ENCODE measurements at places on chromosomes 3 and 15.

GRCh38 chr3:174098746-174099145 is 701.2 kb downstream of the NLGN1 start:
- no peak for DNase-seq

DNA sequence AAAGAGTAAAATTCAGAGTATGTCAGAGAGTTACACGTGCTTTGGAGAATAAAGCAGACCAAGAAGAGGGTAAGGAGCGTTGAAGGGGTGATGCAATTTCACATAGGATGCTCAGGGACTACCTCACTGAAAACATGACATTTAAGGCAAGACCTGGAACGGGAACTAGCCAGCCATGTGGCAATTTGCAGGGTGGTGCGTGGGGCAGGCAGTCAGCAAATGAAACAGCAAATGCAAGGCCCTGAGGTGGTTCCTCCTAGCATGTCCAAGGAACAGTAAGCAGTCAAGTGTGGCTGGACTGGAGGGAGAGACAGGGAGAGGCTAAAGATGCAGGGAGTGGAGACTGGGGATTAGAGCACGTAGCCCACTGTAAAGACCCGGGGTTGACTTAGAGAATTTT is 146.1 kb upstream of the LPP start:
- DNase-seq = no peak

- peak; percentile 1 for DNase-seq
Measured at GRCh38 chr3:122944671-122945161, 82.8 kb downstream of the SEMA5B start.

- no peak for DNase-seq
Measured at GRCh38 chr3:9837701-9838582, 5.9 kb downstream of the RPUSD3 start.

- no peak for DNase-seq
Measured at GRCh38 chr3:132622148-132622547, 25.1 kb downstream of the ACKR4 start.

- no peak for DNase-seq
Measured at GRCh38 chr3:37712421-37712820, 149.3 kb upstream of the CTDSPL start.

DNA sequence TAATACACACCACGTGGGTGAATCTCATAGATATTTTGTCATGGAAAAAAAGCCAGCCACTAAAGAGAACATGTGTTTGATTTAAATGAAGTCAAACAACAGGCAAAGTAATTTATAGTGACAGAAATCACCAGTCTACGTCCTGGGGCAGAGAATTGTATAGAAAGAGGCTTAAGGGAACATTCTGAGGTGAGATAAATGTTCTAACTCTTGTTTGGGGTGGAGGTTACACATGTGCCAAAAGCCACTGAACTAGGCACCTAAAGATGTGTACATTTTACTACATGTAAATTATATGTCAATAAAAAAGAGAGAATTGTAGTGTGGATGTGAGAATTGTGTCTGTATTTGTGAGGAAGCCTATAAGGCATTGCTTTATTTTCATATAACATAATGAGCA is 184.9 kb downstream of the NEK10 start:
- DNase-seq = no peak

GRCh38 chr3:38453075-38453912 is at the start of gene ACVR2B:
ACVR2B (plus strand) TSS chr3:38453890; CDS start chr3:38454323, 433 bp downstream.
- DNase-seq = peak; percentile 85

- DNase-seq = no peak
Measured at GRCh38 chr3:120209425-120209824, 75.6 kb downstream of the GPR156 start.

DNA sequence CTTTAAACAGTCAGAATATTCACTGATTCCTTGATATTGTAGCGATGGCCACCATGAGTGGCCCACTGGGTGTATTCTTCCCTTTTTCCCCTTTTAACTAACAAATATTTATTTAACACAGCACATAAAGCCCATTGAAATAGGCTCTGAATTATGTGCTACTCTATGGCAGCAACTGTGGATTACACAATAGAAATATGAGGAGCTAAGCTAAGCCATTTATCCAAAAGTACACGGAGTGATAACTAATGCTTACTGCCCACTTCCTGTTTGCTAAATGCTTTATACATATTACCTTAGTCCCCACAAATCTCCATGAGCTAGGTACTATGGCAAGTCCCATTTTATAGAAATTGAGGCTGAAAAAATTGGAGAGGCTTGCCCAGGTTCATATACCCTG is 17.9 kb downstream of the ILDR1 start:
- no peak for DNase-seq

GRCh38 chr3:53478921-53479664 is 15.3 kb upstream of the CACNA1D start:
- no peak for DNase-seq

DNA sequence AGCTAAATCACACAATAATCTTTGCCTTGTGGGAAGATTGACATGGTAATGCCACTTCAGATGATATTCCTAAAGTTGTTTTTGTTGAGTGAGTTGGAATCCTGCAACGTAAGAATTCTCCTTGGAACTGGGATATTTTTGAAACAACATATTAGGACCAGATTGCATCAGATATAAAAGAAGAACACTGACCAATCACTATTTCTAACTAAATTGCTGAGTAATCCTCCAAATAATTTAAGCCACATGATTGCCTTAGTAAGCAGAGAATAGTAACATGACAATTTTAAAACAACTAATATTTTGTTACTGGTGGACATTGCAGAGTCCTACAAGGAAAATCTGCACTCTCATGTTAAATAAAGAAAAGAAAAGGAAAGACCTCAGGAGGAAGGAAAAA is 353.9 kb upstream of the LMCD1 start:
- DNase-seq = no peak

- no peak for DNase-seq
Measured at GRCh38 chr3:190537146-190537545, 23.3 kb downstream of the IL1RAP start.

DNA sequence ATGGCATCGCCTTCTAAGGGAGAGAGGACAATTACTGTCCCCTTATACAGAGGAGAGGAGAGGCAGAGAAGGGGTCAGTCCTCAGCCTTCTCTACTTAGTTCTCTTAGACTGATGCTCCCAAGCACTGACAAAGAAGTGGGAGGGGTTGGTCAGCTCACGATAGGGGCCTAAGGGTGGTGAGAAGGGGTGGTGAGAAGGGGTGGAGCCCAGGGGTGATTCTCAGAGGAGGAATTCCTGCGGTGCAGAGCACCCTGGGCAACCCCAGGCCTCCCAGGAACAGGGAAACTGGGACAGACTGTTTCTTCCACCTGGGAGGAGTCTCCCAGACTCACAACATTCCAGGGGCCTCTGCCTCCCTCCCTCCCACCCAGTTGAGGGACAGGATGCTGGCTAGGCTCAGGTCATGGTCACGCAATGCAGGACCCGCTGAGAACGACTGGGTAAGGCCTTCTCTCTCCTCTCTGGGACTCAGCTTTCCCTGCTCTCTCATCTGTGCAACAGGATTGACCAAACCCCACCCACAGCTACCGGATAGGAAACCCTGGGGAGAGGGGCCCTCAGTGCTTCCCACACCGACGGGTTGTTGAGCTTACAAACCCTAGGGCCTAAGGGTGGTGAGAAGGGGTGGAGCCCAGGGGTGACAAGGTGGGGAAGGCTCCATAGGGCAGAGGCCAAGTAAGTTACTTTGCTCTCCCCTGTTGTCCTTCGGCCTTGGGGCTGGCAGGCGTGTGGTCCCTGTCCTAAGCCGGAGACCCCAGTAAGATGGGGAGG is 1.5 kb downstream of the TPRA1 start:
- peak; percentile 33 for DNase-seq

GRCh38 chr3:57796261-57796660 is 40.2 kb downstream of the SLMAP start:
- no peak for DNase-seq

- DNase-seq = no peak
Measured at GRCh38 chr3:52438579-52439425, 6.1 kb downstream of the SEMA3G start.

GRCh38 chr15:62163397-62164013 is 1.6 kb downstream of the C2CD4B start:
- no peak for DNase-seq

DNA sequence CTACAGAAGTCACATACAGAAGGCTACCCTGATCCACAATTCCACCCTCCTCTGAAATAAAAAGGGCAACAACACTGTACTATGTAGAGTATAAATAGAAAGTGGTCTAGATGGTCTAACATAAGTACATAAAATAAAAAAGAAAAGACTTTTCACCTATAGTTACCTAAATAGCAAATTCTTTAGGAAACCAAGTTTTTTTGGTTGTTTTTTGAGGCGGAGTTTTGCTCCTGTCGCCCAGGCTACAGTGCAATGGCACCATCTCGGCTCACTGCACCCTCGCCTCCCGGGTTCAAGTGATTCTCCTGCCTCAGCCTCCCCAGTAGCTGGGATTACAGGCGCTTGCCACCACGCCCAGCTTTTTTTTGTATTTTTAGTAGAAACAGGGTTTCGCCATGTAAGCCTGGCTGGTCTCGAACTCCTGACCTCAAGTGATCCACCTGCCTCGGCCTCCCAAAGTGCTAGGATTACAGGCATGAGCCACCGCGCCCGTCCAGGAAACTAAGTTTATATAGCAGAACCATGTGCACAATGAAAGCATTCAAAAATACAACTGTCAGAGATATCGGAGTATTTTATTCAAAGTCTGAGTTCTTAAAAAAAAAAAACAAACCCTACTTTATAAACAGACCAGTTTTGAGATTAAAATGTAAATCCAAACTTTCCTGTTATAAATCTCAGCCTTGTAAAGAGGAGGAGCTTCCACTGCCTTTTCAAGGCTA is 1.7 kb downstream of the SIN3A start:
- DNase-seq = no peak

DNA sequence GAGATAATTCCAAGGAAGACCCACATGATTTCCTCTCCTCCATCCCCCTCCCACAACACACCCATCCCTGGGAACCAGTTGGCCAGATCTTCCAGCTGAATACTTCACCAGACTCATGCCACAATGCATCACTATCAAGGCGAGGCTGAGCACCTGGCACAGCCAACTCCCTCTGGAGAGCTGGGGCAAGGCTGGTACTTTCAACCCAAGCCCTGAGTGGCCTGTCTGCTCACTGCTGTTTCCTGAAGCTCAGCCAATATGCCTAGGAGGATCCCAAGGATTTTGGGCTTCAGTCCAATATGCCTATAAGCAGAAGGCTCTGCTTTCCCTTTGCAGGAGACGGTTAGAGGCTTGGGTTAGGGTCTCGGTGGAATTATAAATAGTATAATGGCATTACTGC is 90.9 kb upstream of the NEO1 start:
- no peak for DNase-seq

DNA sequence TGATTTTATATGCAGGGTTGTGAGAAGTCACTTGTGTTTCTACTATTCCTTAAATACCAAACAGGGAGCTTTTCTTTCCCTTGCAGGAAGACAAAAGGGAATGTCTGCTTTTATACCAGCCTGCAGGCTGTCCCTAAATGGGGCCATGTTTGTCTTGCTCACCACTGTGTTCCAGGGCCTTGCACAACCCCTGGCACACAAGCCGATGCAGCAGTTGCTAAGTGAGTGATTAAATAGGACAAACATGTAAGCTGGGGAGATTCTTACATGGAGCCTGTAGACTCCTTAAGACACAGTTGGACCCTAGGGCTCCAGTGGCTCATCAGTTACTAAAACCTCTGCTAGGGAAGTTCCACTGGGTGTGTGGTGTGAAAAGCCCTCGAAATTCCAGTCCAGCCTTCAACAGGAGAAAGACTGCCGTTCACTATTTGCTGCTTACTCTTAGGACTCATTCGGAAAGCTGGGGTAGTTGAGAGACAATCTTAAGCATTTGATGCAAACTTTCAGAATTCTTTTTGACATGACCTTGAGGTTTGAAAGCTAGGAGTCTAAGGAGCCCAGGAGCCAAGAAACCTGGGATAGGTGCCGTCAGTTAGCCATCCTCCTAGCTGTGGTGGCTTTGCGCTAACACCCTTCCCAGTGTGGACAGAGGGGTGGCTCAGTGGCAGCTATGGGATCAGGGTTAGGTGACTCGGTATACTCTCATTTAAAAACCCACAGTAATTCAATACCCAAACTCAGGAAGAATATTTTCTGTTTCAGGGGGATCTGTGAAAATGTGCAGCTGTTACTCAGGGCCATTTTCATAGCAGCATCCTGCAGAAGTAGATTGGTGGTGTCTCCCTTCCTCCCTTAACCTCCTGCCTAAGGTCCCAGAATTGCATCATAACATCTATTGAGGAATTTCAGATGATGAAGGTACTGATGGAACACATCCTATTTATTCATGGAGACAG is 39.1 kb downstream of the SYNM start:
- DNase-seq = no peak

DNA sequence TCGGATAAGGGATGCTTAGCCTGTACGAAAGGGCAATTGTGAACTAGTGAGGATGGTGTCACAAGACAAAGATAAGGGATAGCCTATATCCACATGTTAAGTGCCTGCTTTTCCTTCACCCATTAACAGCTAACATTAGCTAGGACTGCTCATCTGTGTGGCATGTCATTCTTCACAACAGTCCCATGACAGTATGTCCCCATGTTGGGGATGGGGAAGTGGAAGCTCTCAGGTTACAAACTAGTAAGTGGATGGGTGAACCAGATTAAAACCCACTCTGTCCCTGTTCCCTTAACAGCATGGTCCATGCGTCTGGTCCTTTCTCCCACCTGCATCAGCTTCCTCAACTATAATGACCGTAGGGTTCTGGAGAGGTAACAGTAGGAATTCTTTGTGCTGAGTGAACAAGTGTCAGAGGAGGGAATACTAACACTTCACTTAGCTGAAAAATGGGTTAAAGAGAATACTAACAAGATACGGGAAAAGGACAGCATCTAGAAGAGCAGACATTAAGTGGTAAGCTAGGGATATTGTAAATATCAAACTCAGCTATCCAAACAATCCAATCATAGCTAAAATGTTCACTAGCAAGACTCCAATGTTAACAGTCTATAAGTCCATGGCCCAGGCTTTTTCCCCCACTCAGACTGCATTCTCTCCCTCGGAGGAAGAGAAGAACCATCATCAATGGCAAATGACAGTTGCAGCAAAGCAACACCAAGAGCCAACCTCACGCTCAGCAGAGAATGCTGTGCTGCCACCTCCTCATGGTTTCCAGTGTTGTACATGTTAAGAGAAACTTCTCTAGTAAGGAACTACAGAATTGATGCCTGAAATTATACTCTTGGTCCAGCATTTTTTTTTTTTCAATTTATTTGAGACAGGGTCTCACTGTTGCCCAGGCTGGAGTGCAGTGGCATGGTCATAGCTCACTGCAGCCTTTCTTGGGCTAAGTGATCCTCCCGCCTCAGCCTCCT is 5.0 kb downstream of the RPLP1 start:
- no peak for DNase-seq

DNA sequence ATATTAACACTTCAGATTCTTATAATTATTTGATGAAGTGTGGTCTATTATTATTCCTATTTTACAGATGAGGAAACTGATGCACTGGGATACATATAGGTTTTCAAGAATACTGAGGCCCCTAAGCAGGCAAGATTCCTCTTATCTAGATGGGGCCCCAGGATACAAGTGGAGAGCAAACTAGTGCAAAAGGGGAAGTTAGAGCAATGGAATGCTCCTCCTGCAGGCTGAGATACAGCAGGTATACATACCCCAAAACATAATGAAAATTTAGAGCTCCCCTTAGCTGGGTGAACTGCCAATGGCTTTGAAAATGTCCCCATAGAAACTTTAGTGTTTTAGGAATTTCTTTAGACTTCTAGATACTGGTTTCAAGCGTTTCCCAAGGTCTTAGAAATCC is 247.1 kb downstream of the CHST2 start:
- DNase-seq = no peak

All from T1000 (cell line).